Suprapubic skin (tissue), 4 donors: ENCODE measurements at places on chromosomes 2 and 18. TPM values are rescaled to one million over a fixed set of nuclear protein-coding genes. Genes with fewer than 3 reads are reported as not detected.

- no peak for DNase-seq
- H3K4me1 ChIP-seq = peaks cover 19% of the 10 kb centered on the region
- H3K4me3 ChIP-seq = no peak overlapping the region
- H3K27ac ChIP-seq = peak overlapping the region; percentile 80
- no peaks in the 10 kb centered on the region for H3K27me3 ChIP-seq
- no peaks in the 10 kb centered on the region for H3K36me3 ChIP-seq
These were observed 101.1 kb downstream of the TRIB2 start for GRCh38 chr2:12817870-12818269.

GRCh38 chr2:178946494-178946893 lies 103.4 kb downstream of the CCDC141 start:
- no peaks in the 10 kb centered on the region for H3K36me3 ChIP-seq
- no peaks in the 10 kb centered on the region for H3K4me1 ChIP-seq
- no peak for DNase-seq

DNA sequence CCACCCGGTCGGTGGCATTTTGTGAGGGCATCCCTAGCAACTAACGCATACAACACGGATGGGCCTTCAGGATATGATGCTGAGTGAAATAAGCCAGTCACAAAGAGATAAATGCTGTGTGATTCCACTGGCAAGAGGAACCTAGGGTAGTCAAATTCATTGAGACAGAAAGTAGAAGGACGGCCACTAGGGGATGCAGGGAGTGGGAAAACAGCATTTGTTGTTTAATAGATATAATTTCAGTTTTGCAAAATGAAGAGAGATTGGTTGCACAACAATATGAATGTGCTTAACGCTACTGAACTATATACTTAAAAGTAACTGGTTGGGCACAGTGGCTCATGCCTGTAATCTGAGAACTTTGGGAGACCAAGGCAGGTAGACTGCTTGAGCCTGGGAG lies 112.9 kb downstream of the AFF3 start:
- no peaks in the 10 kb centered on the region for H3K4me1 ChIP-seq
- no peak for DNase-seq
- H3K4me3 ChIP-seq = no peak overlapping the region
- no peaks in the 10 kb centered on the region for H3K36me3 ChIP-seq
- no peak overlapping the region for H3K27ac ChIP-seq
- H3K27me3 ChIP-seq = no peaks in the 10 kb centered on the region

- H3K4me3 ChIP-seq = no peak overlapping the region
- H3K36me3 ChIP-seq = peaks cover 49% of the 10 kb centered on the region
- no peak for DNase-seq
- H3K27ac ChIP-seq = no peak overlapping the region
- H3K27me3 ChIP-seq = no peaks in the 10 kb centered on the region
- no peaks in the 10 kb centered on the region for H3K4me1 ChIP-seq
These were observed 217.6 kb downstream of the ATAD2B start for GRCh38 chr2:23709311-23709710.

GRCh38 chr18:40687399-40687798 lies 1267.6 kb upstream of the PIK3C3 start:
- no peaks in the 10 kb centered on the region for H3K4me1 ChIP-seq
- H3K27ac ChIP-seq = no peak overlapping the region
- H3K27me3 ChIP-seq = no peaks in the 10 kb centered on the region
- H3K36me3 ChIP-seq = no peaks in the 10 kb centered on the region
- H3K4me3 ChIP-seq = no peak overlapping the region

DNA sequence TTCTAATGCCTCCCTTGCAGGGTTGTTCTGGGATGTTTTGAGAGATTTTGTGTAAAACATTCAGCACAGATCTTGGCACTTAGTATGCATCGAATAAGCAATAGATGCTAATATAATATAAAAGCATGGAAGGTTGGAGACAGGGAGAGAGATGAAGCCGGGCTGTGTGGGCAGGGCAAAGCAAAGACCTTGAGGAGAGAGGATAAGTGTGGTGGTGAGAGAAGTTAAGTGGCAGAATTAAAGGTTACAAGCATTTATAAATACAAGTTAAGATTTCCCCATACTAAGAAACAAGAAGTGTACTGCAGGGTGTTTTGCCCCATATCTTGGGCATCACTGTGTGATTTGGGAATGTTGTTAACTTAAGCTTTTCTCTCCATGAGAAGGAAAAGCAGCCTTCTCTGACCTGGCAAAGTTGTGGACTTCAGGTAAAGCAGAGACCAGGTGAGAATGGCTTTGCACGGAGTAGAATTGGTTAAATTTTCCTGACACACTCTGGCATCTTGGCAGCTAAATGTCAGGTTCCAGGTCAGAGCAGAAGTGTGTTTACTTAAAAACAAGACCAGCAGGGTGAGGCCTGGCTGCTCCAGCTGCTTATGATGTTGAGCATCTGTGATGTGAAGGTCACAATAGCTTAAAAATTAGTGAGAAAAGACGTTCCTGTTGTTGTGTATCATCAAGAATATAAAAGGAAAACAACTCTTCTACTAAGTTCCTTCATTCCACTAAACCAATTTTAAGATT lies 288.5 kb upstream of the HNMT start:
- no peaks in the 10 kb centered on the region for H3K4me1 ChIP-seq
- H3K27ac ChIP-seq = no peak overlapping the region
- H3K36me3 ChIP-seq = no peaks in the 10 kb centered on the region
- H3K4me3 ChIP-seq = no peak overlapping the region
- no peaks in the 10 kb centered on the region for H3K27me3 ChIP-seq

- no peak for DNase-seq
- H3K4me1 ChIP-seq = no peaks in the 10 kb centered on the region
- no peak overlapping the region for H3K4me3 ChIP-seq
- no peaks in the 10 kb centered on the region for H3K27me3 ChIP-seq
These were observed 159.4 kb downstream of the NRXN1 start for GRCh38 chr2:50872543-50872942.

DNA sequence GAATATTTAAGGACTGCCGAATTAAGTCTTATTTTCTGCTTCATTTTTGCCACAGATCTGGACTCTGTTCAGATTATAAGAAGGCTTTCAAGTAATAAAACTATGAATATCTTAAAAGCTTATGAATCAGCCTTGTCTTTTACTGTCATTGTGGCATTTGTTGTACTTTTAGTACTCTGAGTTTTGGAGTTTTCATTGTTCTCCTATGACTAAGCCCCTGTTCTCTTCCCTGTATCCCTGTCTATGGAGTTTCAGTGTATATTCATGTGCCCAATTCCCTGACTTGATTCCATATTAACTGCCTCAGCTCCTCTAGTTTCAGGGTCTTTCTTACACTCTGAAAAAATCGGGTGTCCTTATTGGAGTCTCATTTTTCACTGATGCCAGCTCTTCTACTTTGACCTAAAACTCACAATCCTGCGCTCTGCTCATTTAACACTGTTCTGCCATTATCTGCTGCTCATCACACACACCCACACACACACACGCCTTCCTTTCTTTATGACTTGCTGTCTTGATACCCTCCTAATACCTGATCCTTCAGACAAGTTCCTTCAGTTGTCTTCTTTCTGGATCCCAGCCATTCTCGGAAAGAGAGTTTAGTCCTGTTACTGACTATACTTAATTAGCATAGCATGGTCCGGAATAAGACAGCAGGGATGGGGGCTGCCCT lies 511.8 kb downstream of the CPS1 start:
- no peaks in the 10 kb centered on the region for H3K4me1 ChIP-seq
- DNase-seq = no peak
- H3K4me3 ChIP-seq = no peak overlapping the region
- no peaks in the 10 kb centered on the region for H3K36me3 ChIP-seq
- no peaks in the 10 kb centered on the region for H3K27me3 ChIP-seq
- H3K27ac ChIP-seq = no peak overlapping the region

- H3K36me3 ChIP-seq = no peaks in the 10 kb centered on the region
- H3K4me1 ChIP-seq = peaks cover 24% of the 10 kb centered on the region
- no peak overlapping the region for H3K4me3 ChIP-seq
- no peaks in the 10 kb centered on the region for H3K27me3 ChIP-seq
These were observed 52.0 kb upstream of the RTN4 start for GRCh38 chr2:55102056-55102812.

- H3K36me3 ChIP-seq = no peaks in the 10 kb centered on the region
- H3K4me3 ChIP-seq = no peak overlapping the region
- no peak overlapping the region for H3K27ac ChIP-seq
- peaks cover 29% of the 10 kb centered on the region for H3K27me3 ChIP-seq
These were observed 212.2 kb downstream of the TFCP2L1 start for GRCh38 chr2:121072784-121073183.

- peaks cover 56% of the 10 kb centered on the region for H3K36me3 ChIP-seq
- no peak overlapping the region for H3K27ac ChIP-seq
- no peak for DNase-seq
- no peaks in the 10 kb centered on the region for H3K27me3 ChIP-seq
- H3K4me1 ChIP-seq = no peaks in the 10 kb centered on the region
These were observed 113.0 kb downstream of the PIK3C3 start for GRCh38 chr18:42068030-42068429.

GRCh38 chr2:107430006-107430405 lies 396.7 kb upstream of the RGPD4 start:
- no peaks in the 10 kb centered on the region for H3K4me1 ChIP-seq
- H3K27me3 ChIP-seq = no peaks in the 10 kb centered on the region
- no peak overlapping the region for H3K4me3 ChIP-seq
- no peak overlapping the region for H3K27ac ChIP-seq
- H3K36me3 ChIP-seq = no peaks in the 10 kb centered on the region

GRCh38 chr2:85160966-85161960 lies 28.1 kb downstream of the TCF7L1 start:
- no peak overlapping the region for H3K27ac ChIP-seq
- no peak for DNase-seq
- no peaks in the 10 kb centered on the region for H3K36me3 ChIP-seq
- peaks cover 56% of the 10 kb centered on the region for H3K4me1 ChIP-seq
- H3K4me3 ChIP-seq = no peak overlapping the region
- no peaks in the 10 kb centered on the region for H3K27me3 ChIP-seq

- H3K27ac ChIP-seq = no peak overlapping the region
- H3K36me3 ChIP-seq = no peaks in the 10 kb centered on the region
- peaks cover 23% of the 10 kb centered on the region for H3K4me1 ChIP-seq
- no peak for DNase-seq
- no peaks in the 10 kb centered on the region for H3K27me3 ChIP-seq
These were observed 70.9 kb downstream of the APOB start for GRCh38 chr2:20972792-20973565.

- DNase-seq = no peak
- H3K36me3 ChIP-seq = no peaks in the 10 kb centered on the region
These were observed 464.8 kb upstream of the RGPD4 start for GRCh38 chr2:107361751-107362381.

Gene ZNF804A
- not detected for total RNA-seq

Gene PLCD4
- total RNA-seq = 1.5 TPM

Gene INPP4A
- 25.2 TPM for total RNA-seq

Gene PID1
- 19.2 TPM for total RNA-seq

Gene RASGRP3
- total RNA-seq = 11.1 TPM

Gene ALMS1
- 13.6 TPM for total RNA-seq

Gene CYP1B1
- 10.7 TPM for total RNA-seq

Gene ANKRD30BL
- total RNA-seq = not detected

Gene IL1F10
- total RNA-seq = 16.1 TPM

Gene RAX
- not detected for total RNA-seq

Gene TMEFF2
- not detected for total RNA-seq

Gene STPG4
- not detected for total RNA-seq
